ENCODE measurements at places on chromosomes 6 and 20.

DNA sequence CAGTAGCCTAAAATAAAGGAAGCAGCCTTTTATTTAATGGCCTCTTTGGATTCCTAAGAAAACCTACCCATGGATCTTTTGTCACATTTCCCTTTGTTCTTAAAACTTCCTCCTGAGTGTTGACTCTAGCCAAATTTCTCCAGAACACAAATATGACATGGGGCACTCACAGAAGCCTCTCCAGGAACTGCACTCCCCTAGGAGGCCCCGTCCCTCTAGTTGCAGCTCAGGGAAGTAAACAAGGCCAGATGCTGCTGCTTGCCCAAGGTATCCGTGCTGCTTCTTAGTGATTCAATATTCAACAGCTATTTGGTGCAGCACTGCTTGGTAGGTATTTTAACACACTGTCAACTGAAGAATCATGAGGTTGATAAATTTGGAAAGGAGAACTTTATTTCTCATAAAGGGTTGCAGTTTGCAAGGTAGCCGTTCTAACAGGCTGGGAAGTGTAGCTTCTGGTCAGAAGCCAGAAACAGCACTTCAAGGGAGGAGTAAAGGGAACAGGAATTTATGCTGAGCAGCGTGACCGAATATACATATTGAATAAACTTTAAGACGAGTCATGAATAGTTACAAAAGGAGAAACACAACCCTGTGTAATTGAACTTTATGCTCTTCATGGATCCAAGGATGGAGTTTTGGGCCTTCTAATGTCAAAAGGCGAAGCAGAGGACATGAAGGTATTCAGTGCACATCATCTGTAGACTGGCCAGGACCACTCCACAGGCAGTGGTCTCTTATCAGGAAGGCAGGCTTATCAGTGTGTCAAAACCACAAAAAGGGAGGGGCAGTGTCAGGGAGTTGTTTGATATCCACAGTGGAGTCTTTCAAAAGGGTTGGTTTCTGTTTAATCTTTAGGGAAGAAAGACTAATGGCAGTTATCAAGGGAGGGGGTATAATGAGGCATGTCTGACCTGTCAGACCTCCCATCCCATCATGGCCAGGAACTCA is 63.3 kb downstream of the CD24 start:
- no peak for DNase-seq

GRCh38 chr20:32558526-32558925 is 26.6 kb downstream of the NOL4L start:
- no peak for DNase-seq

GRCh38 chr20:58019850-58020625 is 208.4 kb downstream of the ANKRD60 start:
- no peak for DNase-seq

DNA sequence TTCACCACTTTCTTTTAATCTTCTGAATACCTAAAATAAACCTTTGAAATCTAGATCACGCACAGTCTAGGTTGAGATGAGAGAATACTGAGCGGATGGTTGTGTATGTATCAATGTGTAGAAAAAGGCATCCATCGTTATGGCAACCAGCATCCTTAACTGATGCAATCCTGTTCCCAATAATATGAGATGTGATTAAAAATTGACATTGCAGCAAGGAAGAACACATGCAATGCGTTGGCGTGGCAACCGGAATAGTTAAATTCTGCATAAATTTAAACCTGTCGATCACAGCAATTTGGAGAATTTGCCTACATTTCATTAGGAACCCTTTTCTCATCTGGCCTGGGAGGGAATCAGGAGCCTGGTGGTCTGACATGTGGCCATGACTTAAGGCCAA is 1.3 kb upstream of the L3MBTL1 start:
- peak; percentile 1 for DNase-seq

GRCh38 chr6:143222801-143223231 is 162.1 kb downstream of the AIG1 start:
- no peak for DNase-seq

- DNase-seq = no peak
Observed at GRCh38 chr20:1124421-1124820, 6.0 kb downstream of the PSMF1 start.

GRCh38 chr20:16451001-16451400 is 122.2 kb downstream of the KIF16B start:
- no peak for DNase-seq

- no peak for DNase-seq
Observed at GRCh38 chr20:9403448-9403847, 110.9 kb upstream of the LAMP5 start.

DNA sequence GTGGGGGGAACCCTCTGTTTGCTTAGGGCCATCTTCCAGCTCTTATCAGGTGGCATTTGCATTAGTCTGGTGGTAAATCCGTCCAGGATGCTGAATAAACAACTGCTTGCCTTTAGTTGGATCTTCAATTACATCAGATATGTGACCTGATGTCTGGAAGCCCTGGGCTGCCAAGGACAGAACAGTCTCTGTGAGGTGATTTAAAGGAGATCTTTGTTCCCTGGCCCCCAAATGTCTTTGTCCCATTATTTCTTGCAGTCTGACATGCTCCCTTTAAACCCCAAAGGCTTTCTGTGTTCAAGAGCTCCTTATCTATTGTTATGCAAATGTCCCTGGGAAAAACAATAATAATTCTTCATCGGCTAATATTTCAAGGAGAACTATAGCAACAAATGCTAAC is 84.6 kb upstream of the SPTLC3 start:
- DNase-seq = no peak

GRCh38 chr20:49447946-49448809 is 34.3 kb downstream of the KCNB1 start:
- no peak for DNase-seq

DNA sequence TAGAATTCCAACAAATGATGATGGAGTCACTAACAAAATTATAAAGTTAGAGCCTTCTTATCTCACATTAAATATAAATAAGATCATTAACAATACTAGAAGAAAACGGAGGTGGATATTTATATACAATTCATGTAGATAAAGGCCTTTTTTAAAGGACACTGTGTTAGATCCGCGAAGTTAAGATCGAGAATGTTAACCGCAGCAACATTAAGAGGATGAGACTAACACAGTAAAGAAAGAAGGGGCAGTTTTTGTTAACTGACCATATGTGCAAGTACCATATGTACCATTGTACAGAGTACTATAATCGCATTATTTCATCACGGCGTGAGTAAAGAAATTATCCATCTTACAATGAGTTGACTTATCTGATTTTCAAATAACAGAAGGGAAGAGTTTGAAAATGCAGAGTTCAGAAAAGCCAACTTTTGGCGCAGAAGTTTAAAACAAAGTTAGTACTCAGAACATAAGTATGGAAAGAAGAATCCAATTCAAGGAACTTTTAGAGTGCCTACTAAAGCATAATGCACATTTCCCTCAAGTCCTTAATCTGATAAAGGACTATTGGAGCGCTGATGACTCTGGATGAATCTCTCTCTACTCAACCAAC is 1.4 kb downstream of the FBXL4 start:
- no peak for DNase-seq

GRCh38 chr6:28738396-28738765 is 185.4 kb downstream of the TRIM27 start:
- DNase-seq = no peak

DNA sequence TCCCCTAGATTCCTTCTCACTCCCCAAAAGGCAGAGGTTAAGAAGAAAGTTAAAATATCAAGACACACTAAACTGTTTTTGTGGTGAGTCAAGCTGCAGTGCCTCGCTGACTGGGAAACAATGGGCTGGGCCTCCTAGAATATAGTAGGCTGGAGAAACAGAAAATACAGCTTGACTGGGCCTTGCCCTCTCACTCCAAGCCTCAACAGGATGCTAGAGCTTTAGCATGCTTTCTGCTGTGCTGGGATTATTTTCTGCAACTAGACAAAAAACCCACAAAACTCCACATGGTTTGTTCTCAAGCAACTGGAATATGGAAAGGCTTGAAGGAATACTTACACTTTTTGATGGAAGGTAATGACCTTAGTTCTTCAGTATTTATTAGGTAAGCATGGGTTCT is 27.9 kb downstream of the FOXO3 start:
- DNase-seq = peak; percentile 57

DNA sequence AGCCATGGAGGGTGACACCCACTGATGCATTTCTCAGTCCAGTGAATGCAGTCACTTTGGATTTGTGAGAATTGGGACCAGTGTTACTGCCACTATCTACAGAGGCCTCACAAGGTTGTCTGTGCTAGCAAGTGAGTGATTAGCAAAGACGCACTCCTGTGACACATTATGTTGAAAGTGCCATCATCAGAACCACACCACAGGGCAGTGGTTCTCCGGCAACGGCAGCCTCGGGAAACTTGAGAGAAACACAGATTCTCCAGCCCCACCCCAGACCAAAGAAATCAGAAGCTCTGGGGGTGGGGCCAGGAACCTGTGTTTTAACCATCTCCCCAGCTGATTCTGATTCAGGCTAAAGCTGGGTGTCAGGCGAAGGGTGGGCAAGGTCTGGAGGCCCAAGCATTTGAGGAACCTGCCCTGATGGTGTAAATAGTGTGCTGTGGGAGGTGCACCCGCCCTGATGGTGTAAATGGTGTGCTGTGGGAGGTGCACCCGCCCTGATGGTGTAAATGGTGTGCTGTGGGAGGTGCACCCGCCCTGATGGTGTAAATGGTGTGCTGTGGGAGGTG is 39.9 kb downstream of the TMEM242 start:
- DNase-seq = no peak

DNA sequence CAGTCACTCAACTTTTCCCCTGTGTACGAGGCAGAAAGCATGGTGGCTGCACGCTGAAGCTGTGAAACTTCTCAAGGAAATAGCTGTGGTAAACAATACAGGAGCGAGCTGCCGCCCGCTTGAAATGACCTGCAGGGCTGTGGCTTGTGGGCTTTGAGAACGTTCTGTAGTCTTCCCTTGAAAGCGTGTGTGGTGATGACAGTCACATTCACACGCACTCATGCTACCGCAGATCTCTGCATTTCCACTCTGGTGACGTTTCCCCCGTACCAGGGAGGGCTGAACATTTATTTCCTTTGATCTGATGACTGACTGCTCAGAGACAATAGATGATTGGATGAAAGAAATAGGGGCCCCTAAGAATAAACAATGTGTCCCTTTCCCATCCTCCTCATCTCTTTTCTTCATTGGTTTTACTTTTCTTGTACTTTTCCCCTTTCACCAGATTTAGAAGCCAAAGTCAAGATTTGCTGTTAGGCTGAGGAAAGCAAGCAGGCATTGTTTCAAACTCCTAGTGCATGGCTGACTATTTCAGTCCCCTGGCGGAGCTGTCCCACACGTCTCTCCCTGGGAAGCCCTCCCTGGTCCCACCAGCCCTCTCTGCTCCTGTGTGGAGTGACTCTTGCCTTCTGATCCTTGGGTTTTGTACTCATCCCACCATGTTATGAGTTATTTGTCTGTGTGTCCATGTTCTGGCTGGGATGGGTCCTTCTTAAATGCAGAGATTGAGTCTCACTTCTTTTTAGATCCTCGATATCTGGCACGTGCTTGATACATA is 3.9 kb downstream of the SYTL3 start:
- no peak for DNase-seq

DNA sequence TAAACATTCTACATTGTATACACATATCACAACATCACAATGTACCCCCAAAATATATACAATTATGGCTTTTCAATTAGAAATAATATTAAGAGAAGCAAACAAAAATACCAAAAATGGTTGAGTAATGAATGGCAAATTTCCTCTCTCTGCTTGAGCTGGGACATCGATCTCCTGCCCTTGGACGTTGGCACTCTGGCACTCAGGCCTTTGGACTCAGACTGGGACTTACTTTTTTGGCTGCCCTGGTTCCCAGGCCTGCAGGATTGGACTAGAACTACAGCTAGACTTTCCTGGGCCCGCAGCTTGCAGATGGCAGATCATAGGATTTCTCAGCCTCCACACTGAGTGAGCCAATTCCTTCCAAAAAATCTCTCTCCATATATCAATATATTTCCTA is 52.9 kb upstream of the KCNK16 start:
- DNase-seq = no peak

DNA sequence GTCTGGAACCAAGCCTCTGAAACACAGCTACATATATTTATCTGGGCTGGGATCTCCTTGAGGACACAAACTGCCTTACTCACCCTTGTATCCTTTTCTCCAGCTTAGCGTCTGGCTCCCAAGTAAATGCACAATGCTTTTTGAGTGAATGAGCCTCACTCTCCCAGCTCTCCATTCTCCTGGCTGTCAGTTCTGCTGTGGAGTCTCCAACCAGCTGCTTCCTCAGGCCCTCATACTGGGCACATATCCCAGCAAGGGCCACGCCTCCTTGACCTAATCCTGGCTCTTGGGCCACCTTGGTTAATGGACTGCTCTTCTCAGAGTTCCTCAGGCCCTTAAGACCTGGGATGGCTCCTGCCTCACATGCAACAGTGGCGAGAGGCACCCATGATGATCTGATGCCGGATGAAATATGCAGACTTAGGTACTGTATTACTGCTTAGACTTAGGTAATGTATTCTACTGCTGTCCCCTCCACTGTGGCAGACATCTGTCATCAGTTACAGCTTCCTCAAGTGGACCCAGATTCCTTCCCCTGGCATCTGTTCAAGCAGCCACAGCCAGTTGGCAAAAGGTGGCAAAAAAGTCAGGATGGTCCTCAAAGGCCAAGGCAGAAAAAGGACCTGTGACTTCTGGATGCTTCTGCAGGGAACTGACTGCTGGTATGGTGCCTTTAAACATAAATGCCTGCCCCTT is 16.5 kb downstream of the SNHG17 start:
- peak; percentile 67 for DNase-seq

DNA sequence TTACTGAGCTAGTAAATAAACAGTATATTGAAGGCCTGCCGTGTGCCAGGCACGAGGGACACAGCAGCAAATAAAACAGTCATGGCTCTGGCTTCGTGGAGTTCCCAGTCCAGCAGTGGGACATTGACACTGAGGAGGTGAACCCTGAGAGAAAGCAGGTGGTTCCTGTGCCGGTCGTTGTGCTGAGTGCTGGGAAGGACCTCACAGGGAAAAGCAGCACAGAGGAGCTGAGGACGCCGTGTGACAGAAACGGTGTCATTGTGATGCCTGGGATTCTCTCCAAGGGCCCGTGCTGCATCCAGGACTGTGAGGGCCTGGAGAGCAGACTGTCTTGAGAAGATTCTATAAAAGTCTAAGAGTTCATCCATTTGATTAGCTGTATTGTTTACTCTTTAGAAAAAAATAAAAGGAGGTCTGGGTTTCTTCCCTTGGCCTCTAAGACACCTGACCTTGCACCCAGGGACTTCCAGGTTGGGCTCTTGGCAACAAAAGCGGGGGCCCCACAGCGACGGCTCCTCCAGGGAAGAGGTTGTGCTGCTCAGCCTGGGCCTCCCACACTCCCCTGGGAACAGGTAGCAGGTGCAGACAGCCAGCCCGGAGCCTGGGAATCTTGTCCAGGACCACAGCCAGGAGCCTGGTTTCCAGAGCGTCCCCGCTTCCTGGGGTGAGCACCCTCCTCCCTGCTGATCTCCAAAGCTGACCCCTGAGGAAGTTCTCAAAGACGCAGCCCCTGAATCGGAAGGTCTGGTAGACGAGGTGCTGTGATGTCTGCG is 251.2 kb upstream of the PMEPA1 start:
- no peak for DNase-seq

- peak; percentile 50 for DNase-seq
Observed at GRCh38 chr20:59027741-59028320, 4.3 kb downstream of the ATP5F1E start.

DNA sequence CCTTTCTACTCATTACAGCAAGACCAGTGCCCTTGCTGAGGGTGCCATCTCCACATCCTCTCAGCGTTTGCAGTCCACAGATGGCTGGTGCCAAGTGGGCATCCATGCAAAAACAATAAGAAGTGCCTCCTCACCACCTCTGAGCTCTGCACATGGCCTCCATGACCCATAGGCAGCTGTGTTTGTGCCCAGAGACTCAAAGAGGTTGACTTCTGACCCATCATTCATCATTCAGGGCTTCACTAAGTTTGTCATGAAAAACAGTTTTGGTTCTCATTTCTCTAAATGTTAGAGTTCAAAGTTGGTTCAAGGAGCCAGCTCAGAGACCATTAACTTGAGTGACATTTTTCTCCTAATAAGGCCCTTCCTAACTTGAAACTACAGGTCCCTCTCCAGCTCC is 512.6 kb upstream of the MAP3K7 start:
- DNase-seq = no peak
